B cell (primary cell): ENCODE measurements at places on chromosomes 3 and 15.

GRCh38 chr3:43773273-43774094, 82.7 kb downstream of the ABHD5 start:
- DNase-seq = no peak

DNA sequence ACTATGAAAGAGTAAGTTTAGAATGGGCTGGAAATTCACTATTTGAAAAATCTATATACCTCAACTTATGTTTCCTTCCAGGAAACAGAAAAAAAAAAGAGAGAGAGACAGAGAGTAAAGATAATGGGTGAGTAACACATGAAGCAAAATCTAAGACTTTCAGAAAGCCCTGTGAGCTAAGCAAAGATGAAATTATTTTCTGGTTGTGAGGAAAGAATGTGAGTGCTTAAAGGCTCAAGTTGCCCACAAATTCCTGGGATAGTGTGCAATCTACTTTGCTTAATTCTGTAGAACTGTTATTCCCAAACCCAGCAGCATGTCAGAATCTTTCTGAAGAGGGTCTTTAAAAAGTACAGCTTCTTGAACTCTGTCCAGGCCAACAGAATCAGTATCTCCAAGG, 337.7 kb upstream of the AGTR1 start:
- no peak for DNase-seq

GRCh38 chr15:94297558-94297957, 66.2 kb downstream of the MCTP2 start:
- DNase-seq = peak; percentile 67

- no peak for DNase-seq
Observed at GRCh38 chr3:148711981-148712666, 14.4 kb downstream of the AGTR1 start.

- DNase-seq = no peak
Observed at GRCh38 chr3:134007819-134008218, 21.9 kb downstream of the SLCO2A1 start.

GRCh38 chr3:143658861-143659260, 189.4 kb downstream of the SLC9A9 start:
- DNase-seq = no peak

DNA sequence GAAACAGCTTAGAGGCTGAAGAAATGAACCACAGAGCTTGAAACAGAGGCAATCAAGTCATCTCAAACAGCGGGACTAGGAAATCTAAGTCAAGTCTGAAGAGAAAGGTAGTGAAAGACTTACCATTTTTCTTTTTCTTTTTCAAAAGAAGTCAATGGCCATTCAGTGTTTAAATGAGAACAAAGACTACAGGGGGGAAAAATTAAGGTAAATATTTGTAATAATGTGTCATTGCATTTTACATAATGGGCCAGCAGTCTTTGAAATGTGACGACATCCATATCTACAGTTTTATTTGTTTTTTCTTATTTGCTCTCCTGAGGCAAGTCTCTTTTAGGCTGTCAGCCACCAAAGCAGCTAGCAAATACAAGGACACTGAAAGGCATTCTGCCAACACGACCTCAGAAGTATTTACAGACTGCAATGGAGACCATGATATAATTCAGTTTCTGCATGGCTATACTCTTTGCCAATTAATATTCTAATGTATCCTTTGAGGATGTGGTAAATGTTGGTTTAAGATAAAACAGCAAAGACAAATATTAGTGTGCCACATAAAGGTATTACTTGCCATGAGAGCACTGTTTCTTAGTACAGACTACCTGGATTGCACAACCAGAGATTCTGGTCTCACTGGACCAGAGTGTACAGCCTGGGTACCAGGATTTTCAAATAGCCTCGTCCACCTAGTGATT, 307.0 kb upstream of the THBS1 start:
- no peak for DNase-seq

DNA sequence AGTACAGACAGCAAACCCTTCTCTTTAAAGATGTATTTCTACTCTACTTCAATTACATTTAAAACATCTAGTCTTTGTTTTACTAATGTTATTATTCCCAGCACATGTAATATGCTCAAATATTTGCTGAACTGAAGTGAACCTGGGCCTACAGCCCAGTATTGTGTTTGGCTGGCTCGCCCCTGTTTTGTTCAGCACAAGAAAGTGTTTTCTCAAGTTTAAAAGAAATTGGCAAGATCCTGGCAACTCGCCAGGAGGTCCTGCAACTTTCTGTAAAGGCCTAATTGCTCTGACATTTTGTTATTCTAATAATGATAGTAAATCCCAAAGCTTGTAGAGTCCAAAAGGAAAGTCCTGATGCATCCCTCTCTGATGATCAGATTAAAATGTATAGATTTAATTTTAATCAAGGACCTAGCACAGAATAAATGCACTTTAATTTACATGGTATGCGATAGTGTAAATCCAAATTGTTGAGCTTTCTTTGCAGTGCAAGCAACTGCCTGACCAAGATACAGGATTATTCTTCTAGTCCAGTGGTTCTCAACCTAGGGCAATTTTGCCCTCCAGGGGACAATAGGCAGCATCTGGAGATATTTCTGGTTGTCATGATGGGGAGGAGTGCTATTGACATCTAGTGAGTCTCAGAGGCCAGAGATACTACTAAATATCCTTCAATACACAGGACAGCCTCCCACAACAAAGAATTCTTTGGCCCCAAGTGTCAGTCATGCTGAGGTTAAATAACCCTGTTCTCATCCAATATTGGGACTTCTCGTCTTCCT, 35.7 kb upstream of the TMOD3 start:
- DNase-seq = no peak

GRCh38 chr3:131772269-131773026, 262.4 kb downstream of the CPNE4 start:
- DNase-seq = no peak

- DNase-seq = no peak
Observed at GRCh38 chr15:101426761-101427333, 62.7 kb downstream of the PCSK6 start.

DNA sequence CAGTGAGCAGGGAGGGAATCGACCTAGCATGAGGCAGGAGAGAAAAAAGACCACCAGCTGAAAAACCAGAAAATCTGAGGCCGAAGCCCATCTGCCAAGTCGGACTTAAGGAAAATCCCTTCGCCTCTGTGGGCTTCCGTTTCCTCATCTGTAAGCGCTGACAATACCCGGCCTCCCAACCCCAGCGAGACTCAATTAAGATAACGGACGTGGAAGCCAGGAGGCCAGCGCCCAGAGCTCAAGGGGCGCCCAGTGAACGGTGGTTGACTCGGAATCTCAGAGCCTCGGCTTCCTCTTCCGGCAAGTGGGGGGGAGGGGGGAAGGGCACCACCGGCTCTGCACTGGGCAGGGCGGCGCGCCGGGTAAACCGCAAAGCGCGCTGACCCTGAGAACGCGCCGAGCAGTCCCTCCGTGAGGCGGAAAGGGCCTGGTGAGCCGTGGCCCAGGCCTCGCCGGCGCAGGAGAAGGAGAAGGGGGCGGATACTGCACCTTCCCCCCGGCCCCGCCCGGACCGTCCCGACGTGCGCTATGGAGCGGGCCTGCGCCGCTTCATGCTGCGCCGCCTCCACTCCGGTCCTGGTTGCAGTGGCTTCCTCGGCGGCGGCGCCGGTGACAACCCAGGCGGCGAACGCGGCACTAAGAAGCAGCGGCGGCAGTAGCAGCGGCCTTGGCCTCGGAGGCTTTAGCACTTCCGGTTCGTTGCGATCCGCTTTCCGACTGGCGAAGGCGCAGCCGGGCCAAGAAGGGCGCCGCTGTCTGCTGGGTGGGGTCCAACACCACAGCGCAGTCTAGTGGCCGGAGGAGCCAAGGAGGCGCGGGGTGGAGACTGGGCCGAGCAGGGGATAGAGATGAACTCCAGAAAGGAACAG, at the start of gene DPP8:
Gene DPP8, minus strand, starts transcription at position 693 of the 869 bp plus-strand sequence. CDS start 5,136 bp downstream, outside the sequence.
- peak; percentile 95 for DNase-seq

DNA sequence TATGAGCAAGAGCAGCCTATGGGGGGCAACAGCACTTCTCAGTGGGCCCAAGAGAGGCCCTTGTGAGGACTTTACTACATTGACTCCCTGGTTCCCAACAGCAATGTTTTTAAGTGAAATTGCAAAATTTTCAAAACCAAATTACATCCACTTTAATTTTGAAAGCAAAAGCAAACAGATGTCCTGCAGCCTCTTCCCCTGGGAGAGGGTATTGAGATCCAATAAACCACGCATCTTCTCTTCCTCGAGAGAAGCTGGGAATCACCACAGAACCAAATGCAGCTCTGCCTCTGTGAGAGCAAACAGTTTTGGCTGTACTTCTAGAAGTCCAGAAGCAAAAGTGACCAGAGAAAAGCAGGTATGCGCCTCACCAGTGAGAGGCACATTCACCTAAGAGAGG, 25.2 kb downstream of the NMNAT3 start:
- DNase-seq = no peak

DNA sequence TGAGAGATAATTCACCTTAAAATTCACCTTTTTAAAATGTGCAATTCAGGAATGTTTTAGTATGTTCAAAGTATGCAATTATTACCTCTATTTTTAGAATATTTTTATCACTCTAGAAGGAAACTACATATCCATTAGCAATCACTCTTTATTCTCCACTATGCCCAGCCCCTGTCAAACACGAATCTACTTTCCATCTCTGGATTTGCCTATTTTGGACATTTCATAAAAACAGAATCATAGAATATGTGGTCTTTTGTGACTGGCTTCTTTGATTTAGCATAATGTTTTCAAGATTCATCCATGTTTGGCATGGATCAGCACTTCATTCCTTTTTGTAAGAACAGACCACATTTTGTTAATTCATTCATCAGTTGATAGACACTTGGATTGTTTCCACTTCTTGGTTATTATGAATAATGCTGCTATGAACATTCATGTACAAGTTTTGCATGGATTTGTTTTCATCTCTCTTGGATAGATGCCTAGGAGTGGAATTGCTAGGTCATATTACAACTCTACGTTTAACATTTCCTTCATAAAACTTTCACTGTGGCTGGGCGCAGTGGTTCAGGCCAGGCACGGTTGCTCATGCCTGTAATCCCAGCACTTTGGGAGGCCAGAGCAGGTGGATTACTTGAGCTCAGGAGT, 12.7 kb downstream of the HMCES start:
- DNase-seq = no peak

DNA sequence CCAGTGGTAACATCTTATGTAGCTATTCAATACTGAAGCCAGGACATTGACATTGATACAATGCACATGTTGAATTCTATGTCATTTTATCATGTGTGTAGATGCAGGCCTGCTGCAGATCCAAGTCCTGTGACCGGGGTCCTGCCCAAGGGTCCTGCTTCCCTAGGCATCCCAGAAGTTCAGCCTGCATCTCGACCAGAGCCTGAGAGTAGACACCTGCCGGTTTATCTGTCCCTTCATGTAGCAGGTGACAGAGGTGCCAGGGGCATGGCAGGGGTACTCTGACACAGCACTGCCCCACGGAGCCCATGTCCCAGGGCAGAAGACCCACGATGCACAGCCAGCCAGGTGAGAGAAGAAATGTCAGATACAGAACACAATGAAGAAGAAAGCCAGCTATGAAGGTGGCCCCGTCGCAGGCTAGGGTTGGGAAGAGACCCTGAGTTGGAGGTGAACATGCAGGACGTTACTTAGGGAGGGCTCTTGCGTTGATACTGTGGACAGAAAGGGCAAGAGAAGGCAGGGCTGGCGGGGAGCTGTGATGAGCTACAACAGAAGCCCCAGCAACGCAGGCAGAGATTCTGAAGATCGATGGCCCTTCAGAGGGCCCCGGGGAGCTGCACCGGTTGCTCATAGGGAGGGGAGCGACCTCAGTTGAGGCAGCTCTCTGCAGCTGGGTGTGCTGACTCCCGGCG, 51.0 kb downstream of the TPRA1 start:
- no peak for DNase-seq

GRCh38 chr3:134048278-134048996, 18.7 kb upstream of the SLCO2A1 start:
- no peak for DNase-seq

GRCh38 chr15:37733628-37734027, 200.8 kb upstream of the TMCO5A start:
- no peak for DNase-seq

DNA sequence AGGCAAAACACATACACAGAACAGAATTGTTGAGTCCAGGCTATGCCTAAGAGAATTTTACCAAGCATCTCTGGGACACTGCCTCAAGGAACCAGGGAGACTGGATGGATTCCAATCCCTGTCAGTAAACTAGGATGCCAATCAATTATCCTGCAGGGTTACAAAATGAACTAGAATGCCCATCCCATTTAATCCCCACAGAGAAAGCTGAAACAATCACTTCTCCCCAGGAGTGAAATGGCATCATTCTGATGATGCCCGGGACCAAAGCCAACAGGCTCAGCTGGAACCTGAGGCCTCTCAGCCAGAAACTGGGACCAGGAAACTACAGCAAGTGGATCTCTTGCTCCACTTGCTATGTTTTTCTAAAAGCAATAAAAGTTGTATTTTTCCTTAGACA, 130.0 kb upstream of the TJP1 start:
- no peak for DNase-seq

DNA sequence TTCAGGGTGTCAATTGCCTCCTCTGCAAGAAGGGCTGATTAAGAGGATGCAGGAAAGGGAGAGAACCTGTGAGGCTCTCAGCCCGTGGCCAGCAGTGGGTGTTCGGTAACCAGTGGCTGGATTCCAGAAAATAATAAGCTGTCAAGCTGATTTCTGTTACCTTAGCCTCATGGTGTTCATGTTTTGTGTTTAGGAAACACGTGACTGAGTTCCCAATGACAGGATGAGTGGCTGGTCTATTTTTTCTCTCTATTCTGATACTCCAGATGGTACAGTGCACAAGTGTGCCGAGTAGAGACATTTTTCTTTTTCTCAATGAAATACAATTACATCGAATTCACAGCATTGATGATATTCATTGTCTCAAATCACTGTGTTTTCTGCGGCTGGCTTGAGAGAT, 43.6 kb downstream of the EDEM1 start:
- DNase-seq = no peak

DNA sequence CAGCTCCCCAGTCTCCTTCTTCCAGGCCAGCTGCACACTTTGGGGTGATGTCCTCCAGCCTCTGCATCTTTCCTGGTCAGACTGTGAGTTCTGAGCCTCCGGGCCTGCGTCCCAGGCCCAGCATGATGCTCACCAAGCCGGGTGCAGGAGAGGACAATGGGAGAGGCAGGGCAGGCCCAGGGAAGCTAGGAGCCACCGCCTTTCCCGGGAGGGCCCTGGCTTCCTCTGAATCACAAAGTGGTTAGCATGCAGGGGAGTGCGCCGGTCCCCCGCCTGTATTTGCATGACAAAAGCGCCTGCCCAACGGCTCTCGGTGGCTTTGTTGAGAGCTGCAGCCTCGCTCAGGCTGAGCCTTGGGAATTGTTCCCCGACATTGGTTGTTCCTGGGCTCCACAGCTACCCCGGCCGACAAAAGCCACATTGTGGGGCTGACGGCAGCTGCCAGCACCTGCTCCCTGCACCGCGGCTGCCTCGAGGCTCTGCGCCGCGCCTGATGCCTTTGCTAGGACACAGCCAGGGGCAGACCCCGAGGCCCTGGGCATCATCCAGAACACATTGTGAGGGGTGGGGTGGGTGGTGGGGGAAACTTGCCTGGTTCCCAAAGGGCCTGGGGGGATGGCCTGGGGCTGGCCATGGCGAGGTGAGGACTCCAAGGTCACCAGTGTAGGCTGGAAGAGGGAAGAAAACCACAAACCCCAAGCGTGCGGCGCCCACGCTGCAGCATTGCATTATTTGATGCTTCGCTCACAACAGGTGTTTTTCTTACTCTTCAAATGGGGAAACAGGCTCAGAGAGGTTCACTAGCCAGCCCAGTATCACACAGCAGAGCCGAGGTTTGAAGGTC, 20.0 kb upstream of the KLF13 start:
- DNase-seq = no peak

- no peak for DNase-seq
Observed at GRCh38 chr3:181719991-181720680, 8.4 kb downstream of the SOX2 start.
